ENCODE measurements at places on chromosomes 2 and 18.

GRCh38 chr2:219918944-219919343 is 291.5 kb downstream of the SLC4A3 start:
- no peak for DNase-seq

DNA sequence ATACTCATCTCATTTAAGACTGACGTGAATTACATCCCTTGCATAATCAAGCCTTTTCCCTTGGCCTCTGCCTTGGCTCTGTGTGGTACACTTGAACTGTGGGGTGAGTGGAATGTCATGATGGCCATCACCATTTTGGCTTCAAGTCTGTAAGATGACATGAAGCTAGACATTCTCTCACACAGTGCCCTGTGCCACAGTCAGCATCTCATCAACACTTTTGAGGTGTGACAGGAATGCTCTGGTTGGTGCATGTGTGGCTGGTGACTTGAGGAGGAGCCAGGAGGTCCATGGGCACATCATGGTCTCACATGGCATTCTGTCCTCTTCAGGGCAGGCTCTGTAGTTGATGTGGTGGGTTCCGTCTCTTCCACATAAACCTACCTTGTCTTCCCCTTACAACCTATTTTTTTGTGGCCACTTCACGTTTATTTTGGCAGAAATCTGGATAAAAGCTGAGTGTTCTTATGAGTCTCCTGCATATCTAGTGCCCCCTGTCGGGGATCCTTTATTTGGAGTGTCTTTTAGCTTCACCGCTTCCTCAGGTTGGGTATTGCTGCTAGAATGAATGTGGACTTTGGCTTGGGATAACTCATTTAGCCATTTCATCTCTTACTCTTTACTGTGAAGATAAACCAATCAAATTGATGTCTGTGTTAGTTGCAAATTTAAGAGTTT is 28.1 kb downstream of the MAP4K4 start:
- DNase-seq, result no peak

- peak; percentile 12 for DNase-seq
These were observed 338.4 kb upstream of the SLC39A10 start for GRCh38 chr2:195318440-195319111.

DNA sequence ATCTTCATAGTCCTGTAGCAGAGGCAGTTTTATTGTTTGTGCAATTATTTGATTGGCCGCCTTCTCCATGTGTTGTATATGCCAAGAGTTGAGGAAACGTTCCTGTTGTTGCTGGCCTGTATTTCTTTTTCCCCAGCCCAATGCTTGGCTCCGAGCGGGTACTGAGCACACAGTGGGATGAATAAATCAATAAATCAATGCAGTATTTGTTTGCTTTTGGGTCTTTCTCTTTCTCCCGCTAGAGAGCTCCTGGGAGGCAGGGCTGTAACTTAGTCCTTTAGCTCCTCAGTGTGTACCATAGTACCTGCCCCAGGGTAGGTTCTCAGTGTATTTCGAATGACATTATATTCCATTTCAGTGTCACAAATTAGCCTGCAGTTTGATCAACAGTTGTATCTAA is 71.8 kb downstream of the ICOS start:
- DNase-seq, result no peak

DNA sequence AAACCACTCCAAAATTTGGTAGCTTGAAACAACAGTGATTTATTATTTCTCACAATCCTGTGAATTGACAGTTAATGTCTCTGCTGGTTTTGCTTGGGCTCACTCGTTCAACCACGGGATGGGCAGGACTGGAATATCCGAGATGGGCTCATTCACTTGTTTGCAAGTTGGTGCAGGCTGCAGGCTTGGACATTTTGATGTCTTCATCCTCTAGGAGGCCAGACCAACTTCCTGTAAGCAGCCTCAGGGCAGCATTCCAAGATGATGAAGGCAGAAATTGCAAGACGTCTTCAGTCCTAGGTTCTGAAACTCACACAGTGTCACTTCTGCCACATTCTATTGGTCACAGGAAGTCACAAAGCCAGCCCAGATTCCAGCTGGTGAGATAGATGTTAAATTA is 47.1 kb downstream of the GPR39 start:
- no peak for DNase-seq

GRCh38 chr2:132958887-132959286 is 288.9 kb upstream of the LYPD1 start:
- no peak for DNase-seq

GRCh38 chr18:54232485-54233227 is 8.2 kb upstream of the MBD2 start:
- no peak for DNase-seq

GRCh38 chr2:73174941-73175662 is 27.3 kb upstream of the NOTO start:
- peak; percentile 62 for DNase-seq

- DNase-seq, result no peak
These were observed 73.7 kb upstream of the RMDN2 start for GRCh38 chr2:37851428-37851827.

GRCh38 chr2:149333636-149334035 is 3.2 kb downstream of the LYPD6 start:
- DNase-seq, result no peak

GRCh38 chr2:26300234-26300925 is 45.6 kb upstream of the SELENOI start:
- DNase-seq, result peak; percentile 62

- DNase-seq, result no peak
These were observed 143.7 kb downstream of the TPO start for GRCh38 chr2:1556776-1557466.

- DNase-seq, result no peak
These were observed 323.4 kb downstream of the GALNT13 start for GRCh38 chr2:154194909-154195643.

DNA sequence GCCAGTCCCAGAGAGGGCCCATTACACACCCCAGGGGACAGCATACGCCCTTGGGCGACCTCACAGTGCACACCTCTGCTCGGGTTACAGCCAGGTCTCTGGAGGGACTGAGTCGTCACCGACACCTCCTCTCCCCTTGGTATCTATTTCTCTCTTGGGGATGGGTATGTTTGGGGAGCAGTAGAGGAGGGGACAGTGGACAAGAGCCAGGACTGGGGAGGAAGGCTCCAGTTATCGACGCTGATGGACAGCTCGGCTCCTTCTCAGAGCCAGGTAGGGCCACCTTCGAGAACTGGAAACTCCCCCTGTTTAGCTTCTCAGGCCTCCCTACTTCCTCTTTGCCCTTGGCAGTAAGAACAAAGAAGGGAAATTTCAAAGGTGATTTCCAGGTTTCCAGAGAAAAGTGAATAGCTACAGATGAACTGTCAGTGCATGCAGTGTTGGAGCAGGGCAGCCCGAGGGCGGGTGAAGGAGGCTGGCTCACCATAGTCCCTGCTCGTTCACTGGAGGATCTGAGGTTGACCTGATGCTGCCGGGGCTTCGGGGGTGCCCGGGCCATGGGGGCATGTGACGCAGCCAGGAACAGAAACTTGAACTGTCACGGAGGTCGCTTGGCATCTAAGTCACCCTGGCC is 4.4 kb upstream of the SEMA4C start:
- no peak for DNase-seq

- DNase-seq, result no peak
These were observed 73.8 kb upstream of the ACAA2 start for GRCh38 chr18:49886891-49887764.

- DNase-seq, result no peak
These were observed 12.9 kb upstream of the NCKAP5 start for GRCh38 chr2:133581010-133581760.

DNA sequence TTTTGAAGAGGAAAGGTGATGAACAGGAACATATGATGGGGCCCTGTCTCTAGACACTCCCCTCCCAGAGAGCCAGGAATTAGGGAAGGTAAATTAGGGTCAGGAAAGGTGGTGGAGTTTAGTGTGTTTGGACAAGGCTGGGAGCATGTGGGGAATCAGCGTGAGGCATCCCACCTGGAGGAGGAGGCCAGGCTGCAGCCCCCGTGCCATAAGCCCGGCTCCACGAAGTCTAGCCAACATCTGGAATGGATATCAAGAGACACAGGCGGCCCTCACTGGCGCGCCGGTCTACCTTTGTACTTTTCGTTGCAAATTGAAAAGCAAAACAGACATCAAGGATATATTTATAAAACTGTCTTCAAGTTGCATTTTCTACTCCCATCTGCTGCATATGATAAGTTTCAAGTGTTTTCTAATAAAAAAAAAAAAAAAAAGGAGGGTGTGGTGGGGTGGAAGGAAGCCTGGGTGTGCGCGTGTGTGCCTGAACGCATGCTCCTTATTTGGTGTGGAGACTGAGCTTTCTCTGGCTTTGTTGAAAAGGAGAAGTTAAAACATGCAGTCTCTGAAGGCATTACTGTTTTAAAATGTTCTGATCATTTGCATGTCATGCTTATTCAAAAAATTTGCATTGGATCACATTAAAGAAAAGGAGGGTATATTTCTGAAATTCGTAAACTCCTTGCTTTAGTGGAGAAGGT is 546.7 kb upstream of the ID2 start:
- no peak for DNase-seq

DNA sequence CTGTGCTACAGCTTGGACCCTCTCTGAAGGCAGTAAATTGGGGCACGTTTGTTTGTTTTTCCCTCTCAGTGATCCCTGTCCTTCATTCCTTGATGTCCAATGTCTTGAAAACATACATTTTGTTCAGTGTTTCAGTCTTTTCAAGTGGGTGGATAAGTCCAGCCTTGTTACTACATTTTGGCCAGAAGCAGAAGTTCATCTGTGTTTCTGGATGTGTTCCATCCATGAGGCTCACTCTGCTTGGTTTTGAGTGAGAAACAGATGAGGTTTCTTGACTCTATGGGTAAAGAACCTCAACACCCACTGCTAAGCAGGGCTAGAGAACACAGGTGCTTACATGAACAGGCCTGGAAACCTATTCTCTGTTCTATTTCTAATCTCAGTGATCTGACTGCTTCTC is 74.5 kb upstream of the RFX8 start:
- no peak for DNase-seq

GRCh38 chr2:239927424-239927981 is 97.6 kb downstream of the NDUFA10 start:
- DNase-seq, result no peak

- peak; percentile 54 for DNase-seq
These were observed 44.9 kb downstream of the TMEM37 start for GRCh38 chr2:119476301-119477112.

DNA sequence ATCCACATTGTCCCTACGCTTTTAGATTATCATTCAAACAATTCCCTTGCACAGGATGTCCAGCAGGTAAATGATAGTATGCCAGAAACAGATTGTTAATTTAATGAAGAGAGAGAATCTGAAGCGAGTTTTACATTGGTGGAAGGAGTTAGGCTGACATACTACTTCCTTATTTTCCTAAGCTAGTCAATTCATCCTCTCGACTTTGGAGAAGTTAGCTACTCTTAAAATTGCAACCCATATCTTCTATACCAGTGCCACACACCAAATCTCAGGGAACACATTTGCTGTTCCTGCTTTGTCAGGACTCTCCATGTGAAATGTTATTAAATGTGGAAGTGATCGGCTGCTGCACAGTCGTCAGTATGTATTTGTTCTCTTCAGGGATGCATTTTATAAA is 249.2 kb downstream of the NAPG start:
- no peak for DNase-seq

GRCh38 chr2:240421381-240421780 is 14.1 kb upstream of the GPC1 start:
- no peak for DNase-seq

DNA sequence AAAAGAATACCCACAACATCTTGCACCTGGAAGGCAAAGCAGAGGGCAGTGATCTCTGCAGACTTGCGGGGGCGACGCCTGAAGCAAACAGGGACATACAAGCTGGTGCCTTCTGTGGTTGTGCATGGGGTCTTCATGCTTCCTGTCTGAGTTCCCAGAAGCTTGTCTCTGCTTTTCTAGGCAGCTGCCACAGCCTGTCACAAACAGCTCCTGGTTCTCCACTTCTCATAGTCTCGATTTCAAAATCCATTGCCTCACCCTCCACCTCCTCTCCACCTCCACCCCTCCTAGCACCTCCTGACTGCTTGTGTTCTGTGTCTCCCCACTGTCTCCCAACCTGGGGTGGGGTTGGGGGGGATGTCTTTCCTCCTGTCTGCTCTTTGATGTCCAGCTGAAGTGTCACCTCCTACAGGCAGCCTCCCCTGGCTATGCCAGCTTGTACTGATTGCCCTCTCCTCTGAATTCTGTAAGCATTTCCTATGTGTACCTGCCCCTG is 1.7 kb upstream of the PROC start:
- no peak for DNase-seq

GRCh38 chr2:191415101-191415500 is 169.9 kb downstream of the MYO1B start:
- no peak for DNase-seq

GRCh38 chr2:29518010-29518409 is 402.8 kb downstream of the CLIP4 start:
- no peak for DNase-seq

GRCh38 chr18:78906066-78906465 is 73.6 kb upstream of the SALL3 start:
- DNase-seq, result no peak

- DNase-seq, result no peak
These were observed 262.4 kb downstream of the NDUFA10 start for GRCh38 chr2:239762655-239763269.

DNA sequence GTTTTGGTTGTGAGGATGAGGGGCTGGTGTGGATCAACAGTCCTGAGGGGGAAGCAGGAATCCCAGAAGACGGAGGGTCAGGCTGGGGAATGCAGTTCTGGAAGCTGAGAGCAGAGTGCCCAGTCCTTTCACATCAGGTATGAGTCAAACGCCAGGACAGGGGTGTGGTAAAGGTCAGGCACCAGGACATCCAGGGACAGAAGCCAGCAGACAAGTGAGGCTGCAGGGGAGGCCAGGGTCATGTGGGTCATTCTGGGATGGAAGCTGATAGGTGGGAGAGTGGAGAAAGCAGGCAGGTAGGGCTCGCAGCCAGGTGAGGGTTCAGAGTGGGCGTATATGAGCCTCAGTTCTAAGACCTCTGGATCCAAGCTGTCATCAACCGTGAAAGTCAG is 12.8 kb upstream of the GNLY start:
- DNase-seq, result no peak

DNA sequence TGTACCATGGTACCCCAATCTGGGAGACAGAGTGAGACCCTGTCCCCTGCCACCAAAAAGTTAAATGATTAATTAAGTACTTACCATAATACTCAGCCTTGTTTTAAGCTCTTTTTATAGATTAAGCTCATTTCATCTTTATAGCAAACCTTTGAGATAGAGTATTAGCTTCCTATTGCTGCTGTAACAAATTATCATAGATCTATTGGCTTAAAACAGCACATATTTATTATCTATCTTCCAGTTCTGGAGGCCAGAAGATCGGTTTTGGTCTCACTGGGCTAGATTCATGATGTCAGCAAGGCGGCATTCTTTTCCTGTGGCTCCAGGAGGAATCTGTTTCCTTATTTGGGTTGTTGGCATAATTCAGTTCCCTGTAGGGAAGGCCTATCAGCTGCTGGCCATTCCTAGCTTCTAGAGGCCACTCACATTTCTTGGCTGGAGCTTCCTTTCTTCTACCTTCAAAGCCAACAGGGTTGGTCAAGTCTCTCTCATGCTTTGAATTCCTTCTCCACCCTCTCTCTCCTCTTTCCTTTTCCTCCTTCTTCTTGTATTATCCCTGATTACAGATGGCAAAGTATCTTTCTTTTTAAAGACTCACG is 13.7 kb upstream of the GREB1 start:
- no peak for DNase-seq

- no peak for DNase-seq
These were observed 16.6 kb downstream of the ME2 start for GRCh38 chr18:50895350-50896045.

GRCh38 chr2:107430006-107430405 is 396.7 kb upstream of the RGPD4 start:
- no peak for DNase-seq

- no peak for DNase-seq
These were observed 41.6 kb downstream of the GFPT1 start for GRCh38 chr2:69345434-69345833.

- DNase-seq, result no peak
These were observed 83.4 kb upstream of the RTN4 start for GRCh38 chr2:55133467-55134315.

Measured in right kidney (tissue), 9 donors.